ENCODE measurements at places on chromosomes 2 and 18.

- no peak for DNase-seq
Observed at GRCh38 chr2:159290289-159290907, 3.9 kb upstream of the WDSUB1 start.

- no peak for DNase-seq
Observed at GRCh38 chr18:79611040-79611681, 68.4 kb upstream of the CTDP1 start.

DNA sequence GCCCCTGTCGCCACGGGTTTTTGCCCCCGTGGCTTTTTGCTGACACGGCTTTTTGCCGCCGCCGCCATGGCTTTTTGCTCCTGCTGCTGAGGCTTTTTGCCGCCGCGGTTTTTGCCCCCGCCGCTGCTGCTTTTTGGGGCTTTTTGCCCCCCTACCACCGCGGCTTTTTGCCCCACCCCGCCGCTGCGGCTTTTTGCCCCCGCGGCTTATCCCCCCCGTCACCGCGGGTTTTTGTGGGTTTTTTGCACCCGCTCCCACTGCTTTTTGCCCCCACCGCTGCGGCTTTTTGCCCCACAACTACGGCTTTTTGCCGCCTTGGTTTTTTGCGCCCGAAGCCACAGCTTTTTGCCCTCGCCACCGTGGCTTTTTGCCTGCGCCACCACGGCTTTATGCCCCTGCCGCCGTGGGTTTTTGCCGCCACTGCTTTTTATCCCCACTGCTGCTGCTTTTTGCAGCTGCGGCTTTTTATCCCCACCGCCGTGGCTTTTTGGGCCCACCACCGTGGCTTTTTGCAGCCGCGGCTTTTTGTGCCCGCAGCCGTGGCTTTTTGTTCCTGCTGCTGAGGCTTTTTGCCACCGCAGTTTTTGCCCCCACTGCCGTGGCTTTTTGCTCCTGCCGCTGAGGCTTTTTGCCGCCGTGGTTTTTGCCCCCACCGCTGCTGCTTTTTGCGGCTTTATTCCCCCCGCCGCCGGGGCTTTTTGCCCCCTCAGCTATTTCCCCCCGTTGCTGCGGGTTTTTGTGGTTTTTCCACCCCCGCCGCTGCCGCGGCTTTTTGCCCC, 2798.0 kb upstream of the TEKT4 start:
- DNase-seq = no peak

DNA sequence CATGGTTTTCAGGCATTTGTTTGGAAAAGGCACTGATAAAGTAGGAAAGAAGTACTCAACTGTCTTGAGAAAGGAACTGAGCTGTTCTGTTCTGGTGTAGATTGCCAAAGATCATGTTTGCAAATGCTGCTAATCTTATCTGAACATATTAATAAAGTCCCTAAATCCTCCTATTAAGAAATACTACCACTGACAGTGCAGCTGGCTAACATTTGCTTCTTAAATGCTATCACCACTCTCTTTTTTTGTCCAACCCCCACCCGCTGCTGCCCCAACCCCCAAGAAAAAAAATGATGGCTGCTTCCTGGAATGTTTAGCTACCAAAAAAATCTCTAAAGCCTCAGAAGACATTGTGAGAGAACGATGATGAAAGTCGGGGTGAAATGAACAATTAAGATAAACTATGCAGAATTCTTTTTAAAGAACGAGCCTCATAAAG, 130.7 kb downstream of the CCBE1 start:
- DNase-seq = no peak

- DNase-seq = no peak
Observed at GRCh38 chr2:168920504-168921157, 19.5 kb downstream of the G6PC2 start.

DNA sequence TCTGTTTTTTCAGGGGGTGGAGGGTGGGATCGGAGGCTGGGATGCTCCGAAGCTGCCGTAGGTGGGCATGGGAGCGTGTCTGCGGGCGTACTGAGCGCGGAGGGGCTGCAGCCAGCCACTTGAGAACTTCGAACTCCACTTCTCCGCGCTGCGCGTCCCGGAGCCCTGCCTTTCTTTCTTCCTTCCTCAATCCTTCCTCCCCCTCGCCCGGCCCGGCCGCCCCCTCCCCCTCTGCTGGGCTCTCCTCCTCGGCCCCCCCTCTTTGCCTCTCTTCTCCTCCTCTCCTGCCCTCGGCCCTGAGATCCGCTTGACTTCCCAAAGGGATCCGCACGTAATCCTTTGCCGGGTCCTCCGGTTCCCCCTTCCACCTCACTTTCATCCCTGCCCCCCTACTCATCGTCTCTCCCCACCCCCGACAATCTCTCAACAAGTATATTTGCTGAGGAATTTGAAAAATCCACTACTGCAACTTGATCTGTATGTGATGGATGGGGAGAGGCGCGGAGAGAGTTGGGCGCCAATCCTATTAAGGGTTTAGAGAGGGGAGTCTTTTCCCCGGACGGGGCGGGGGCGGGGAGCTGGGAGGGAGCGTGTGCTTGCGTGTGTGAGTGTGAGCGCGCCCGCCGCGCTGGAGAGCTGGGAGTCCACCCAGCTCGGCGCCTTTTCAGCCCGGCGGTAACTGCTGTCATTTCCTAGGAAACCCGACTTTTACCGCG, 1.1 kb downstream of the GLI2 start:
- no peak for DNase-seq

All from T follicular helper cell (primary cell).